Placental pericyte (primary cell): ENCODE measurements at places on chromosomes 11 and 22. TPM values are rescaled to one million over a fixed set of nuclear protein-coding genes. Genes with fewer than 3 reads are reported as not detected.

The MAJIN gene
- not detected in 2 replicates for total RNA-seq

The BCO2 gene
- total RNA-seq, result 1.0 and 34.1 TPM in 2 replicates

The RASGRP2 gene
- total RNA-seq, result 1.0 and 1.5 TPM in 2 replicates

The NRXN2 gene
- 0.44 and 8.4 TPM in 2 replicates for total RNA-seq

The OR6A2 gene
- total RNA-seq, result 0.57 TPM in 1 of 2 replicates, not detected in the other

The ZP1 gene
- 0.14 TPM in 1 of 2 replicates, not detected in the other for total RNA-seq

The TUB gene
- total RNA-seq, result 0.57 and 0.88 TPM in 2 replicates

The TRAPPC4 gene
- 90.2 and 124 TPM in 2 replicates for total RNA-seq

The SERPINH1 gene
- 1,267 and 2,282 TPM in 2 replicates for total RNA-seq

The CXCR5 gene
- not detected in 2 replicates for total RNA-seq

The MPEG1 gene
- under 0.01 and 0.14 TPM in 2 replicates for total RNA-seq

The MPZL2 gene
- total RNA-seq, result not detected in 2 replicates

The KLHDC7B gene
- 5.3 TPM in 1 of 2 replicates, not detected in the other for total RNA-seq

The TREH gene
- not detected in 2 replicates for total RNA-seq

The TMEM225 gene
- not detected in 2 replicates for total RNA-seq

The VSIG2 gene
- not detected in 2 replicates for total RNA-seq

The C22orf42 gene
- total RNA-seq, result not detected in 2 replicates

The CYTH4 gene
- total RNA-seq, result 0.86 TPM in 1 of 2 replicates, not detected in the other

The APOL5 gene
- total RNA-seq, result not detected in 2 replicates
